Activated CD4-positive, CD25-positive, alpha-beta regulatory T cell (primary cell): ENCODE measurements at places on chromosomes 3 and 15.

DNA sequence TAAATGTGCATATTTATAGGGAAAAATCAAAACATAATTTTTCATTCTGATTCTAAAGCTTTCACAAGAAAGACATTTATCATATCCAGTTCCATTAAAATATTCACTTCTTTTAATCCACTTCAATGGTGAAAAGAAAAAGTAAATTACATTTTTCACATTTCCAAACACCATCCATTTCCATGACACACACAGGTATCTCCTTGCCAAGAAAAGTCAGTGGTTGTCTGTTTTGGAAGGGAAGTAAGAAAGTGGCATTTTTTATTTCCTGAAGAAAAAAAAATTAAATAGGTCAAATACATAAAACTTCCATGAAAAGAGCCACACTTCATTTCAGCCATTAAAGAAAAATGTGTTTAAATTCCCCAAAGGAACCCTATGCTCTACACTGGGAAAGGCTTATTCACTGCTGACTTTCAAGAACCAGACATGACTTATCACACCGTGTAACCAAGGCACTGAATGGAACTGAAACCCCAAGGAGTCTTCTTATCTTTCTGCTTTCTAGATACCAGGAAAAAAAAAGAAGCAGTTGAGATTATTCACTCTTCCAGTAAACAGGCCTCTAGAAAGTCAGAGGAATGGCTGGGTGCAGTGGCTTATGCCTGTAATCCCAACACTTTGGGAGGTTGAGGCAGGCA, 44.5 kb downstream of the OSBPL10 start:
- no peak for DNase-seq

GRCh38 chr3:142724682-142725356, 985 bp downstream of the TRPC1 start:
- no peak for DNase-seq

- no peak for DNase-seq
Measured at GRCh38 chr15:67922971-67923945, 83.4 kb upstream of the RNU6-1 start.

DNA sequence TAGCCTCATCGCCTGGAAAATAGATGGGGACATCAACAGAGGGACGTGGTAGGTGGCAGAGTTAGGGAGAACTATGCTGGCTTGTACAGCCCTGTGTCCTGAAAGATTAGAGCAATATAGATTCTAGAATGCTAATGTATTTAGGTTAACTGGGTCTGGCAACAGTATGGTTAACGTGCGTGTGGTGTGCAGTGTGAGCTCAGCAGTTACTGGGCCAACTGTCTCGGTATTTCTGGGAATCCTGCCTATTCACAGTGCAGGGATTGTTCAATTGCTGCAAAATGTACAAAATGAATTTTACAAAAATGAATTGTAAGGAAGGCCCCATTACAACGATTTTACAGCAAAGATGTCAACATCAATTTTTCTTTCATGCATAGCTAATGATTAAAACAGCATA, 20.6 kb downstream of the MEIS2 start:
- no peak for DNase-seq

DNA sequence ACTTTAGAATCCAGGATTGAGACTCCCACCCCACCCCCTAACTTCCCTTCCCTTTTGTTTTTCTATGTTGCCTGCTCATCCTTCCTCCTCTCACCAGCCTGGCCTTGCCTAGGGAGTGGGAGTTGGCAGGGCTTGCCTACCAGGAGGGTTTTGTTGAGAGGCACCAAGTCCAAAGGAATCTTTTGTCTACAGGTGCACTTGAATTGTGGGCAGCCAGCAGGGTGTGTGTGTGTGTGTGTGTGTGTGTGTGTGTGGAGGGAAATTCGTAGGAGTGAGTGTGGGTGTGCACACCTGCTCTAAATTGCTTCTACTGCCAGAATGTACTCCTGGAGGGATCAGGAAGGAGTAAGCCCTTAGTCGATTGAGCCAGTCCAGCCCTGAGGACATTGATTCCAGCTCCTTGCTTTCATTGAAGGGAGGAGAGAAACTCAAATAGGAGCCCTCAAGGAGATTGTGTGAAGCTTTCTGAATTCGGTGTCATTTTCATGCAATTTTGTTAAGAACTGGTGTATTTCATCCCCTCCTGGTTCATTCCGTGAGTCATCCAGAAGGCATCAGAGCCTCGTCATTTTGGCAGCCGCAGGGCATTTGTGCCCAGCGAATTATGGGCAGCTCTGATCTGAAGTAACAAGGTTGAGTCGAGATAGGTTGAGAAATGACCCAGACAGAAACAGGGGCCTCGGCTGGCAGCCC, 112.1 kb downstream of the SLCO3A1 start:
- DNase-seq, result no peak

- no peak for DNase-seq
Measured at GRCh38 chr3:72371431-72371830, 476.8 kb downstream of the SHQ1 start.

DNA sequence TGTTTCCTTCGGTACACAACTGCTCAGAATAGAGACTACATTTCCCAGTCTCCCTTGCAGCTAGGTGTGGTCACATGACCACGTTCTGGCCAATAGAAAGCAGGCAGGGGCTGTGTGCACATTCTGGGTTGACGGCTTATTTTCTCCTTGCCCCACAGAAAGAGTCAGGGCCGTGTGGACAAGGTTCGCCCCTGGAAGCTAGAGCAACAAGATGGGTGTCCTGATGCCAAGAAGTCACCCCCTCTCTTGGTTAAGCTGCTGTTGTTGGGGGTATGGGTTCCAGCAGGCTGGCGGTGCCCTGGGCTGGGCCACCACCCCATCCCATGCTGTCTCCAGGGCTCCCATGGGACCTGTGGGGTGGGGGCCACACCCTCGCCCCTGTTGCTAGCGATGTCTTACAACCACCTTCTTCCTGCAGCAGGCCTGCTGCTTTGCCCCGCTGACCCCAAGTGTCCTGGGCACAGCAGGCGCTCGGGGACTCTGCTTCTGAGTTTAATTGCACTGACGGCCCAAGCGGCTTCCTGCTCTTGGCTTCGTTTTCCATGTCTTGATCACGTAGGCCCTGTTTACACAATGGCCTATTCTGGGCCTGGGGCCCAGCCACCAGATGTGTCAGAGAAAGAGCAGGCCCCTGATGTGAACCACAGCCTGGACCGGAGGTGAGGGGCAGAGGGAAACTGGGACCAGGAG, 24.9 kb downstream of the ABTB1 start:
- DNase-seq, result no peak

DNA sequence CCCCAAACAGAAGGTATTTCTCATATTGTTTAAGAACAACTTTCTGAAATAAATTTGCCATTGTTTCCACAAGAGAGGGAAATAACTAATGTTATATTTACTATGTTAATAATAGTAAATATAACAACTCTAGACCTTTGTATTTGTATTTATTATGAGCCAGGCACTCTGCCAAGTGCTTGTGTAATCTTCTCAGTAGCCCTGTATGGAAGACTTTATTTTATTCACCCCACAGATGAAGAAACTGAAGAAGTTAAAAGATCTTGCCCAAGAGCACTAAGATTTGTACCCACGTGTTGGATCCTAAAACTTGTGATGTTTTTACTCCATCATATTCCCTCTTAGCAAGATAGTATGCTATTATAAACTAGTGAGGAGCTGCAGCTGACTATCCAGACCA, 12.0 kb upstream of the GNB4 start:
- no peak for DNase-seq

GRCh38 chr3:158248261-158248660, 138.4 kb downstream of the RSRC1 start:
- no peak for DNase-seq

DNA sequence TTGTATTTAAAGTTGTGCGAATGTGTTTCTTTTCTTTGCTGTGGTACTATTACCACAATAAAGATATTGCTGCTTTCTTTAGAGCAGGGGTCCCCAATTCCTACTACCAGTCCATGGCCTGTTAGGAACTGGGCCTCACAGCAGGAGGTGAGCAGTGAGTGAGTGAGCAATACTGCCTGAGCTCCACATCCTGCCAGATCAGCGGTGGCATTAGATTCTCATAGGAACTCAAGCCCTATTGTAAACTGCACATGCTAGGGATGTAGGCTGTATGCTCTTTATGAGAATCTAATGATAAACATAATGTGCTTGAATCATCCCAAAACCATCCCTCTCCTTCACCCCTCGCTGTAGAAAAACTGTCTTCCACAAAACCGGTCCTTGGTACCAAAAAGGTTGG, 41.6 kb downstream of the DMXL2 start:
- no peak for DNase-seq

DNA sequence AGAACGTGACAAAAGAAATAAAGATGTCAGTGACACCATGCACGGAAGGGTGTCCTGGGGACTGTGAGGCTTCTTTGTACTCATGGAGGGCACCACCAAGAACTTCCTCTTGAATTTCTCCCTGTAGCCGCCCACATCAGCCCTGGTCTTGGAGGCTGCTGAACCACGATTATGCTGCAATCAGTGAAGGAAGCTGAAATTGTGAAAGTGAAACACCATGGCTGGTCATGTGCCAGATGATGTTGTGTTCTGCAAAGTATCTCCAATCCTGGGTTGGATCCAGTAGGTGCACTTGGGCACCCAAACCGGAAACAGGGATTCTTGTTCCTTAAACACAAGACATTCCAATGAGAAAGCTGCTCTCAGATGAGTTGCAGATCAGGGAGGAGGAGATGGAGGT, 104.4 kb upstream of the GOLGA6L6 start:
- DNase-seq, result no peak

DNA sequence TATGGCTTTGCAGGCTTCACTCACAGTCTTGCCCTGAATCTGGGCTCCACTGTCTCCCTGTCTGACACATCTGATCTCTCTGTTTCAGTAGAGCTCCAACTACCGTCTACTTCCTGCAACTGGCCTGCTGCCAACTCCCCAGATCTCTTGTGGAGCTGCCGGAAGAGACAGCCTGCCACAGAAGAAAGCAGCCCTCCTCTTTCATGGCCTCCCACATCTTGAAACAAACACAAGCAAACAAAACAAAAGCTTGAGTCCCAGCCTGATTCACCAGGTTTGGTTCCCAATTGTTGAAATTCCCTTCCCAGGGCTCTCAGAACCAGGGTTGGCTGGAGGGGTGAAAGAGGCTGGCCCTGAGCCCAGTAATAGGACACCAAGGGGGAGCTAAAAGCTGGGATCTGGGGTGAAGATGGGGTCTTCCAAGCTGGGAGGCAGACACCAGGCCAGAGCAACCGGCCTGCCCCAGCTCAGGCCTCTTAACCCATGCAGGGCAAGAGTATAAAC, 55.3 kb upstream of the CA12 start:
- peak; percentile 58 for DNase-seq
